AG10803 (cell line): ENCODE measurements at places on chromosomes 1 and 21.

- DNase-seq = no peak
Measured at GRCh38 chr1:176466514-176466913, 3.5 kb downstream of the PAPPA2 start.

GRCh38 chr1:246724731-246725095, 504 bp downstream of the SCCPDH start:
- DNase-seq = peak; percentile 31

- no peak for DNase-seq
Measured at GRCh38 chr1:46203738-46204405, 738 bp downstream of the LURAP1 start.

DNA sequence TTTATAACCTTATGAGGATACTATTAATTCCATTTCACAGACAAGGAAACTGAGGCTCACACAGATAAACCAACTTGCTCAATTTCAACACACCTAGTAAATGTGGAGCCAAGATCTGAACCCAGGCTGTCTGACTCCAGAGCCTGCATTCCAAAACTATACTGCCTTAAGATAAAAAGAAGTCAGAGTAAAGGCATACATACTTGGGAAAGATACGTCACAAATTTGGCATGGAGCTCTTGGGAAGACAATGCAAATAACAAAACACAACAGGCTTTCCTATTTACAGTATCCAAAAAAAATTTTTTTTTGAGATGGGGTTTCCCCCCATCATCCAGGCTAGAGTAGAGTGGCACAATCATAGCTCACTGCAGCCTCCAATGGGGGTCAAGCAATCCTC, 5.9 kb downstream of the AKT3 start:
- DNase-seq = no peak

DNA sequence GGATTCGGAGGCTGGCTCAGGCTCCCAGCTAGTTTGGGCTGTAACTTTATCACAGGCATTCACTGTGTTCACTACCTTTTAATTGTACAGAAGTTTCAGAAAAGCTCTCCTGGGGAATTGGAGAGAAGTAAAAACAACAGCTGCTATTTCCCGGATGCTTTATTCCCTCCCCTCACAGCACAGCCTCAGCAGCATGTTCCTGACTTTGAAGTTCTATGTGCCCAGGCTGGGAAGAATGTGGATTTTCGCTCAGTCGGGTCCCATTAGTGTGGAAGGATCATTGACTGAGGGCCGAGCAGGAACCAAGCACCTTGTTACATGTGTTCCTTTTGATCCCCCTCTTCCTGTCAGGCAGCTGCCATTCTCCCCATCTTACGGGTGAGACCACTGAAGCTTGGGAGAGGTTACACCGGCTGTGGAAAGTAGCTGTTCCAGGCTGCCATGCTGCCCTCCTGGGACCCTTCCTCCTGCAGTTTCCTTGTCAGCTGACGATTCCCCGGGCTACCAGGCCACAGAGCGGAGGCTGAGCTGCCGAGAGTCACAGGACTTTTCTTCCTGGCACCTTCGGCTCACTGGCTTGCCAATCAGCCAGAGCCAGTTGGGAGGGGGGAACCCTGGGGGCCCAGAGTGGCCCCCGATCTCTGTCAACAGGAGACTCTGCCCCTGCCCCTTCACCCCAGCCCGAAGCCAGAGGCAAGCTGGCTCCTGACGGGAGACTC, 223.1 kb upstream of the TMEM51 start:
- DNase-seq = no peak

GRCh38 chr1:183653876-183654451, 848 bp upstream of the APOBEC4 start:
- DNase-seq = no peak

- DNase-seq = no peak
Measured at GRCh38 chr21:46037331-46038325, 56.1 kb downstream of the COL6A1 start.

GRCh38 chr1:15429701-15430149, 8.5 kb upstream of the CTRC start:
- peak; percentile 37 for DNase-seq

DNA sequence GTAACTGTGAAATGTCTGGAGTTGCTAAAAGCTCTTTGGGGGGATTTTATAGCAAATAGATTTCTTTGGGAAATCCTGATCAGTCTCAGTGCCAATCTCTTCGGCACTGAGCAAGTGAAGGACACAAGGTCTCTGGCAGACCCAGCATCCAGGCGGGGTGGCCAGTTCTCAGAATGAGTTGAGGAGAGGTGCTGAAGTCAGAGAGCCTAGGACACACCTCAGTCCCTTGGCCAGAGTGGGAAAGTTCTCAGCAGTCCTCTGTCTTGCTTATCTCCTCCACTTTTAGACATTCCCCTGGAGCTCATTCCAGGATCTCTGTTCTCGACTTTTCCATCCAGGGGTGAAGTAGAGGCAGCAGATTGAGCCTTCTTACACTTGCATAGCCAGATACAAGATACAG, 6.7 kb downstream of the HLX start:
- DNase-seq = no peak

GRCh38 chr1:62728963-62729362, 40.8 kb upstream of the DOCK7 start:
- DNase-seq = no peak

- no peak for DNase-seq
Measured at GRCh38 chr21:42330380-42331371, 15.5 kb upstream of the TFF3 start.

DNA sequence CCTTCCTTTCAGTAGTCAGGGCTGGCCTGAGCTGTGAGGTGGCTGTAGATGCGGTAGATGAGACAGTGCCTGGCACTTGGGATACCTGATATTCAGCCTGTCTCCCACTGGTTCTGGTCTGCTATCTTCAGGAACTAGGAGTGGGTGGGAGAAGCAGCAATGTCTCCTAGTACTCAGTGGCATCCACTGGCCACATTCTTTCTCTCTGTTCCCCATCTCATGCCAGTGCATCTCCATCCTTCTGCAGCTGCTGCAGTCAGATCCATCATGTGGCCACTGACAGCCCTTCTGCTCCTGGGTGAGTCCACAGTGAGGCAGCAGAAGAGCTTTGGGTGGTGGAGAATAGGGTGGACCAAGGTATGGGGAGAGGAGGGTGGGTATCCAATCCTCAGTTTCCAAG, 1.1 kb downstream of the FCRLB start:
- no peak for DNase-seq

DNA sequence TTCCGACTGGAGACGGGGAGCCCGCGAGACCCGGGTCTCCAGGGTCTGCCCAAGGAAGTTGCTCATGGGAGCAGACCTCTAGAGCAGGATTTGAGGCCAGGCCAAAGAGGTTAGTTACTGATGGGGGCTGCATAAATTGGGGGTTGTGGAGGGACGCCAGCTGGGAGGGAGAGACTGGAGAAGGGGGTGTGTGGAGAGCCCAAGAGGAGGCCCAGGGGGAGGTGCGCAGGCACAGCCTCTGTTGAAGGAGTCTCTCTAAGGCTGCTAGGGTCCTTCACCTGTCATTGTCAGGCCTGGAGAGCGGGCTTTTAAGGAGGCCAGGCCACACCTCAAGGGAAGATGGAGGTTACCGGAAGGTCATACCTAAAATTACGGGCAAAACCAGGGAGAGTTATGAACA, 363 bp downstream of the PLA2G5 start:
- DNase-seq = no peak

DNA sequence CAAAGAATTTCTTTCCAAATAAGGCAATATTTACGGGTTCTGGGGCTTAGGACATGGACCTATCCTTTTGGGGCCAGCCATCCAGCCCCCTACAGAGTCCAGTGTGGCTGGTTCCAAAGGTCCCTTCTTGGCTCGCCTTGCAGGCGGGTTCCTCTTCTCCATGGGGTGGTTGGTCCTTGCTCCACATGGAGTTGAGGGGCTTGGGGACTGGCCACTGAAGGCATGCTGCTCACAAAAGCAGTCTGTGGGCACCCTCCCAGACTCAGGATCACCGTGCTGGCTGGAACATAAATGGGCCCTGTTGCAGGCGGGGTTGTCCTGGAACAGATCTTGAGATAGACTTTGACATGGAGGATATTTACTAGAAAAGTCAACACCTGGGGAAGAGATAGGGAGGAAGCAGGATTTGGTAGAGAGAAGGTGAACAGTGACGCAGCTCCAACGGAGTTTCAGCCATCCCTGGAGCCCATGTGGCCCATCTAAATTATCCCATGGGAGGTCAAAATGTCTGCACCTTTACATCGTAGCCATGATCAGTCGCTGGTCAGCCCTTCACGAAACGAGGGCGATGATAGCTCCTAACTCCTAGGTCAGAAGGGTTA, 39.1 kb upstream of the LRP8 start:
- DNase-seq = no peak

DNA sequence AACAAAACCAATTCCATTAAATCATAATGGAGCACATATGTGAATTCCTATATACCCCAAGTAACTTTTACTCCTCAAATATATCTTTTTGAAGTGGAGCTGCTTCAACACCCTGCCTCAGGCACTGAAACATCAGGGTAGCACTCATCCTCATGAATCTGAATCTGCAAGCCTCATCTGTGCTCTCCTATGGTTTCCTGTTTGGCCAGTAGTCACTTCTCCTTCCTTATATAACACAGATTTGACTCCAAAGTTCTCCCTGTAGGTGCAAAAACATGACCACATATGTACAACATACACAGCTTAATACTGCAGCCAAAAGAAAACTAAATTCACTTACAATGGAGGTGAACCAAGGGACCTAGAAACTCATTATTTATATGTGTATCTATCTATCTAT, 7.2 kb downstream of the TRIT1 start:
- no peak for DNase-seq

GRCh38 chr1:202689493-202690342, 20.5 kb downstream of the SYT2 start:
- DNase-seq = no peak

DNA sequence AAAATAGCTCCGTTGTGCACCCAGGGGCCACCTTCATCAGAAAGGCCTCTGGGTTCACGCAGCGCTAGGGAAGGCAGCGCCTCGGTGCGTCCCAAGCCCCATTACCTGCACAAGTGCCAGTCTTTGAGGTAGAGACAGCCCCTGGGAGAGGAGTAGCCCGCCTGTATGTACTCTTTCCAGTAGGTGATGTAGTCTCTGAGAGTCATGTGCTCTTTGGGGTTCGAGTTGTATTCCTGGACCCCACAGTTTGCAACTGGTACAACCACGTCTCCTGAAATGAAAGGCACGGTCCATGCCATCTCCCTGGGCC, 601 bp downstream of the JMJD4 start:
- no peak for DNase-seq

- peak; percentile 77 for DNase-seq
Measured at GRCh38 chr1:164786980-164787833, 228.2 kb downstream of the PBX1 start.

- DNase-seq = peak; percentile 20
Measured at GRCh38 chr21:36347278-36347961, 27.4 kb downstream of the MORC3 start.

DNA sequence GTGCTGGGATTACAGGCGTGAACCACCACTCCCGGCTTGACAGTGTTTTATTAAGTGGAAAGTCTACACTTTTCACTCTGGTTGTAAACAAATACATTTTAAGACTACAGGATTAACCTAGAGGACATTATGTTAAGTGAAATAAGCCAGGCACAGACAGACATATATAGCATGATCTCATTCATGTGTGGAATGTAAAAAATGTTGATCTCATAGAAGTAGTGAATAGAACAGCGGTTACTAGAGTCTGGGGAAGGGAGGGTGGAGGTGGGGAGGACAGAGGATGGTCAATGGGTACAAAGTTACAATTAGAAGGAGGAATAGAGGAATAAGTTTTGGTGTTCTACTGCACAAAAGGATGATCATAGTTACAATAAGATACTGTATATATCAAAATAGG, 16.9 kb downstream of the CTH start:
- DNase-seq = peak; percentile 6

GRCh38 chr21:34987501-34988072, 61.5 kb downstream of the RUNX1 start:
- DNase-seq = no peak

- peak; percentile 36 for DNase-seq
Measured at GRCh38 chr1:46173361-46173856, 1.5 kb upstream of the TSPAN1 start.

DNA sequence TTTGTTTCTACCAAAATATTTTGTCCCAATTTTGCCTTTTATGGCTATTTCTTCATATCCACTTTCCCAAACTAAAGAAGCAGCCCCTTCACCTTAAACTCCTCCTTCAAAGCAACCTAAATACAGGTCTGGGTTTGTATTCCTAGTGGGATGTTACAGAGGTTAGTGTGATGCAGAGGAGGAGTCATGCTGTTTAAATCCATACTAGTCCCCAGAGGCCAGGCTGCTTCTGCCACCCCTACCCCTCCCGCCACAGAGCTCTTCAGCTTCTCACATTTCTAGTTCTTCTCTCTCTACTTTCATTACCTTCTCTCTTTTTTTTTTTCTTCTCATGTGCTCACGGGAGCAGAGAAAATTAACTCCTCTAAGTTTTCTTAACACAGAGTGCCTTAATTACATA, 29.3 kb downstream of the SELL start:
- DNase-seq = no peak

GRCh38 chr1:155717041-155717440, 28.1 kb downstream of the DAP3 start:
- no peak for DNase-seq

DNA sequence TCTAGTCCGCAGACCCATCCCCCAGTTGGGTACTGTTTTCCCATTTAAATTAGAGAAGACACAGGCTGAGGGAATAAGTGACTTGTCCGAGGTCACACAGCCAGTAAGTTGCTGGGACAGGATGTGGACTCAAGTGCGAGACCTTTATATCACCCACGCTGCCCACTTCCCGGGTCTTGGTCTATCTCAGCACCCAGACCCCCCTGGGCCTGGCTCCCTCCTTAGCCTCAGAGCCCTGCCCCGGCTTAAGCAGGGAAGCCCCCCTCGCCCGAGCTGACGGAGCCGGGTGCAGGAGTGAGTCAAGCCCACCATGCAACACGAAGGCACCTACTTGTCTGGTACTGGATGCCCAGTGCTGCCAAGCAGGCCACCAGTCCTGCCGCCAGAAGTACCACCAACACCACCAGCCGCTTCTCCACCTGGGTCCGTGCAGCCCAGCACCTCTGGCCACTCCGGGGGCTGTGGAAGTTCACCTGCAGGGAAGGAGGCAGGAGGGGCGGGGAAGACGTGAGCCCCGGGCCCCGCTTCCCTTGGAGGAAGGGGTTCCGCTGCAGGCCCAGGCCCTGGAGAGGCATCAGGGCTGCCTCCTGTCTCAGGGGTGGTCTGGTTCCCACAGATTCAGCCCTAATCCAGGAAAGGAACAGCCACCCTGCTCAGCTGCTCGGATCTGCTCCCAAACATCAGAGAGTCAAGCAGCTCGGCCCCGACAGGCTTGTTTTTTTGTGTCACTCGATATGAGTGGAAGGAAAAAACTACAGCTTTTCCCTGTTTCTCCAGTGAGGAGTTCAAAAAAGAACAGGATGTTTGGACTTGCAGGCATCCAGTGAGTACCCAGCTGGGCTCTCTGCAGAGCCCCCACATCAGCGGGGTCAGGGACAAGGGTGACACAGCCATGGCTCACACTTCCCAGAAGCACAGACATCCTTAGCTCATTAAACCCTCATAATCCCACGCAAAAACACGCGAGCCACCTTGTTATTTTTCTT, 11.1 kb downstream of the ECE1 start:
- no peak for DNase-seq

DNA sequence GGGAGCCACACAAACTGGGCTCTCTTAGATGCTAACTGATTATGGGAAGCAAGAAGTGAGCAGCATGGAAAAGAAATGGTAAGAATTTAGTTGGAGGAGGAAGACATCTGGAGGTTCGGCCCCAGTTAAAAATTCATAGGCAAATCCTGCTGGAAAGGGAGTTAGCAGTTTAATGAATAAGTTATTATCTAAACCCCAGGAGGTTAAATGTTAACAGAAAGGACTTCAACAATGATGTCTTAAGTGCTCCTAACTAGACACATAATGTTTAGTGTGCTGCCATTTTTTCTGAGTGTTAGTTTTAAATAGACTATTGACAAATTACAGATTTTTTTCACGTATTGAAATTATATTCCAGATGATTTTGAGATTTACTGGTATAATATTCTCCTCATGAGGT, 1265.3 kb upstream of the ADGRL2 start:
- DNase-seq = no peak
